ENCODE measurements at places on chromosomes 5 and 9.

DNA sequence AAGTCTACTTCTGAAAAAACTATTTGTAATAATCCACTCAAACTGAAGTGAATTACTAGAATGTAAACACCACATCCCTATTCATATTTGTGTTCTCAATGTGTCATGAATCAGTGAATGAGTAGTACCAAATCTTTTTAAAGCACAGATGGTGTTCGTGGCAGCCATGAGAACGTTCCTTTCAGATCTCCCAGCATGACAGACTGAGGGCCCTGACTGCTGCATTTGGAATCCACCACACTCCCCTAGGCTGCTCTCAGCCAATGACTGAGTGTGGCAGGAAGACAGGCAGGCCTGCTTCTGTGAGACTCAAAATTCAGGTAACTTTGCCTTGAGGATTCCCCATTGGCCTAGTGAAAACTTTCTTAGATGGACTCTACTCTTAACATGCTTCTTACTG lies 10.9 kb upstream of the JMY start:
- no peak for DNase-seq

- no peak for DNase-seq
Observed at GRCh38 chr5:168005093-168005492, 286.4 kb upstream of the WWC1 start.

- DNase-seq, result no peak
Observed at GRCh38 chr5:12330993-12331588, 426.8 kb upstream of the CTNND2 start.

DNA sequence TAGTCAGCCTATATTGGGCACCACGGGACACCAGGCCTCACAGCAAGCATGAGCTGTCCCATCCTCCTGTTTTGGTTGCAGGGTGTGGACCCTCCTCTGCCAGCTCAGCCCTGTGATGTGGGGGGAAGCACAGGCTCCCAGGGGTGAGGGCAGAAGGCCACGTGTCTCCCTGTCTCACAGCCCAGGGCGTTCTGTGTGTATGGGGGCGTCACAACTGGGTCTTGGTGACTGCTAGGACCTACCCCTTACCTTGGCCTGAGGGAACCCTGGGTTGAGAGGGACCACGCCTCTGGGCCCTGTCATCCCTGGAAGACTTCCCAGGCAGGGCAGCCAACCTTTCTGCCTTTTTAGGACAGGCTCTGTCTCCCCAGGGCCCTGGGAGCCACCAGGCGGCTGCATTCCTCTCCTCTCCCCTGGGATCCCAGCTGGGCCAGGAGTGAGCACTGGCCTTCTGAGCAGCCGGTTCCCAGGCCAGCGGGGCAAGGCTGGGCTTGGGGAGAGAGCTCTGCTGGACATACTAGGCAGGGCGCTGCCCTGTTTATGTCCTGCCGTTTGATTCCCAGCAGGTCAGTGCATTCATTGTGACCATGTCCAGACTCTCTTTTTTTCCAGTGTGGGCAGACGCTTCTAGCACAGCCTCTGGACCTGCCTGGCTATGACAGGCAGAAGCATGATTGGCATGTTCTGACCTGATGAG lies 97.4 kb downstream of the DAB2IP start:
- no peak for DNase-seq

GRCh38 chr5:158670201-158670600 lies 429.5 kb downstream of the EBF1 start:
- no peak for DNase-seq

- no peak for DNase-seq
Observed at GRCh38 chr9:109806506-109807115, 26.6 kb downstream of the PALM2AKAP2 start.

GRCh38 chr9:130852801-130853200 lies 17.7 kb downstream of the ABL1 start:
- DNase-seq, result no peak

DNA sequence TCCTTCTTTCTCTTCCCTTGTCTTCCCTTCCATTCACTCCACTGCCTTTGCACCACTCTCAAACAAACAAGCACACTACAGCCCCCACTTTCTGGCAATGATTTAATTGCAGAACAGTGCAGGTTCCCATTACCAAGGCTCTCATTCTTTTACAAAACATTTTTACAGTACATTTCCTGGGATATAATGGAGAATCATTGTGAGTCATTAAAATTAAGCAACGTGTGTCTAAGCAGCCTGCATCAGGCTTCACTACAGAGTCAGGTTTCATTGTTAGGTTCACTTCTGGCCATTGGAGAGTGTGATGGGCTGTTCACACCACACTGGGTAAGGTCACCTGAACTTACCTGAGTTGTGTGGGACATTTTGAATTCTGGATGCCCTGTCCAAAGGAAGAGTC lies 303.5 kb downstream of the TRIM32 start:
- DNase-seq, result no peak

- DNase-seq, result no peak
Observed at GRCh38 chr9:126947529-126947928, 32.9 kb downstream of the RALGPS1 start.

DNA sequence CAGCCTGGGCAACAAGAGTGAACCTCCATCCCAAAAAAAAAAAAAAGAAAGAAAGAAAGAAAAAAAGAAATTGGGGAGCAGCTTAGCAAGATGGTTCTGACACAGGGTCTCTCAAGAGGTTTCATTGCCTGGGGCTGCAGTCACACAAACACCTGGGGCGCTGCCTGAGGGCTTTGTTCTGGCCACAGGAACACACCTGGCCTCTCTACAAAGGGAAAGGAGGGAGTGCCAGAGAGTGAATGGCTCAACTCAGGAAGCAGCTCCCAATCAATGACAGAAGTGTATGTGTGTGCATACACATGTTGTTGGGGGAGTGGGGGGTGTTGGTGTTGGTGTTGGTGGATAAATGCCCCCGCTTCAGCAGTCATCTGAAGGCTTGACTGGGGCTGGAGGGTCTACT lies 32.4 kb upstream of the CTNNA1 start:
- no peak for DNase-seq

All from stimulated activated CD8-positive, alpha-beta memory T cell treated with anti-CD3 and anti-CD28 coated beads, Interleukin-12 subunit alpha, Interleukin-12 subunit beta, amount 100 ng/mL, for 1 hour (primary cell).